Frontal cortex (tissue), 4 donors: ENCODE measurements at places on chromosomes 12 and 14. TPM values are rescaled to one million over a fixed set of nuclear protein-coding genes. Genes with fewer than 3 reads are reported as not detected.

VWF gene
- 8.2 TPM for total RNA-seq

PUS7L gene
- total RNA-seq = 26.5 TPM

EIF2S1 gene
- 128 TPM for total RNA-seq

SCN8A gene
- total RNA-seq = 46.1 TPM

CIDEB gene
- total RNA-seq = 2.0 TPM

PLEKHG7 gene
- total RNA-seq = not detected

RPS6KL1 gene
- total RNA-seq = 23.6 TPM

SPIC gene
- total RNA-seq = not detected

RNF212B gene
- not detected for total RNA-seq

LALBA gene
- not detected for total RNA-seq

PTGER2 gene
- total RNA-seq = under 0.01 TPM
